ENCODE measurements at places on chromosomes 13 and 19.

GRCh38 chr13:59738921-59739320 is 424.8 kb downstream of the DIAPH3 start:
- no peak overlapping the region for H3K4me3 ChIP-seq
- no peak overlapping the region for H3K27ac ChIP-seq
- H3K36me3 ChIP-seq, result no peaks in the 10 kb centered on the region
- H3K27me3 ChIP-seq, result no peaks in the 10 kb centered on the region
- no peak for DNase-seq

DNA sequence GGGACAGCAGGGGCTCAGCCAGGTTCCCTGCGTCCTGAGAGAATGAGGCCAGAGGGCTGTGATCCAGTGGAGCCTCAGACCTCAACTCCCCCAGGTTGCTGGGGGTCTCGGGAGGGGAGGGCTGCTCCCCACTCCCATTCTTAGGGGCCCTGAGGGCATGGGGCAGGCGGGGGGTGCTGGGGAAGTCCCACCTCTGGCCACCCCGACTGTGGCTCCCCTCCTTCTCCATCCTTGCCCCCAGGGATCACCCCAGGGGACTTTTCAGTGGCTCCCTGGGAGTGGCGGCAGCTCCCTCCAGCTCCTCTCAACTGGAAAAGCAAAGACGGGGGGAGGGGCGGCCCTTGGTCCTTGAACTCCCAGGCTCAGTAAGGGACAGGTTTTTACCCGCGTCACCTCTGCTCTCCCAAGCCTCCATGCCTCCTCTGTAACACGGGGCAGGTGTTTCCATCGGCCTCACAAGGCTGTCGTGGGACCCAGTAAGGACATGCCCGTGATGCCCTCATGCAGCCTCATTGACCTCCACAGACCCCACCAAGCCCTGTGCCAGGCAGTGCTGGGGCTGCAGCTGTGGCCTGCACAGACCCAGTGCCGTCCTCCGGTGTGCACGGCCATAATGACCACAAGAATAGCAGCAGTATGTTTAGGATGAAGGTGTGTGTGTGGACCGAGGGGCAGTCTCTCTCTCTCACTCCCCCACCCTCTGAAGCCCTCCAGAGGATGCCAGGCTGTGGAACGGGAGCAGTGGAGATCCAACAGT is 11.6 kb upstream of the TOMM40 start:
- no peak overlapping the region for H3K4me3 ChIP-seq
- no peak for DNase-seq
- no peaks in the 10 kb centered on the region for H3K27me3 ChIP-seq
- no peak overlapping the region for H3K27ac ChIP-seq
- H3K4me1 ChIP-seq, result no peaks in the 10 kb centered on the region

DNA sequence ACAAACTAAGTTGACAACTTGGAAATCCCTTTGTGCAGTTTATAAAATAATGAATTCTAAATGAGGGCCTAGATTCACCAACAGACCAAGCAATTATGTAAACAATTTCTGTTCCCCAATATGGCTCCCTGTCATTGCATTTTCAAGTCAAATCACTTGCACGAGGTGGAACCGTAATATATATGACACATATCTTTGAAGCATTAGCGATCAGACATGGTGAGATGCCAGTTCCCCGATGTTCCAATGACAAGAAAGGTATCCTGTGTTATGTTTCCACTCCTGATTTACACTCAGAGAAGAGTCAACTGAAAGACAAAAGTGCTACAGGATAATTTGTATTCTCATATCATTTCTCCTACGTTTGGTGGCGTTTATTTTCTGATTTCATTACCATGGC is 108.5 kb upstream of the TDRD3 start:
- DNase-seq, result no peak
- H3K36me3 ChIP-seq, result no peaks in the 10 kb centered on the region
- H3K27me3 ChIP-seq, result no peaks in the 10 kb centered on the region
- H3K4me1 ChIP-seq, result no peaks in the 10 kb centered on the region
- H3K27ac ChIP-seq, result no peak overlapping the region
- no peak overlapping the region for H3K4me3 ChIP-seq

DNA sequence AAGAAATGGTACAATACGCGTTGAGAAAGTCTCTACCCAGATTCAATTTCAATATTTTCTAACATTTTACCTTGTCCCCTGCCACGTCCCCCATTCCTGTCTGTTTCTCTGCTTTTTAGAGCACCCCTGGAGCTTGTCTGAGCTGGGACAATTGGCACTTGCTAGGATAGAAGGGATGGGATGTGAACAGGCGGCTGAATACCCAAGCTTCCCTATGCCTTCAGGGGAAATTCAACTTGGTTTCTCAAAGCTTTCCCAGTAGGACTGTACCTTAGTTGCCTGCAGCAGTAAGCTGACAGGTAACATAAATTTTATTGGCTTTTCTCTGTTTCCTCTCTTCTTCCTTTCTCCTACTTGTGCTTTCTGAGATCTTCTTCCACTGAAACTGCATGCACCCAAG is 1663.3 kb downstream of the EFNB2 start:
- H3K4me1 ChIP-seq, result no peaks in the 10 kb centered on the region
- H3K36me3 ChIP-seq, result no peaks in the 10 kb centered on the region
- no peaks in the 10 kb centered on the region for H3K27me3 ChIP-seq

DNA sequence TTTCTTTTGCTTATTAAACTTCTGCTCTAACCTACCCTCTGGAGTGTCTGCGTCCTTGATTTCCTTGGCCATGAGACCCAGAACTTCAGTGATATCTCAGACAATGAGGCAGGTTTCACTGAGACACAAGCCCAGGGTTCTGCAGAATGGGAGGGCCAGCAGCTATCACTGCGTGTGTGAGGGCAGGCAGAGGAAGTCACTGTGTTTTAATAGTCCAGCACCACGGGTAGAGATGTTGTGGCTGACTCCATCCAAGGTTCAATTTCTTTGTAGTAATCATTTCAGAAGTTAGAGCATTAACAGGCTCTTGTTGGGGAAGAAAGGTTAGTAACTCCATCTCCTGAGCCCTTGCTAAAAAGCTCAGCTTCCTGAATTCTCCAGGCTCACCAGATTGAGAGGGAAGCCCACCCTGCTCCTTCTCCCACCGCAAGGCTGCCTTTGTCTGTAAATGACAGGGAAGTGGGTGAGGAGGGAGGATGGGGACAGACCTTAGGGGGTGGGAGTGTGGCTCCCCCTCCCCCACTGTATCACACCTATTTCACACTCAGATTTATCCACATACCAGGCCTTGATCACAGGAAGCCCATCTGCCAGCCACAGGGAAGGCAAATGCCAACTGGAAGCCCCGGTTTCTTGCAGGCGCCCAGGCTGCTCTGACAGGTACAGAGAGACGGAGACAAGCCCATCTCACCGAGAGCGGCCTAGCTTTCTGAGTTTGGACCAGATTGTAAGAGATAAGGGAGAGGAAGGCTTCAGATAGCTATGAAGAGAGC is 2.1 kb downstream of the C19orf12 start:
- H3K4me1 ChIP-seq, result peaks cover 70% of the 10 kb centered on the region
- H3K27me3 ChIP-seq, result no peaks in the 10 kb centered on the region
- DNase-seq, result no peak
- H3K4me3 ChIP-seq, result no peak overlapping the region
- H3K36me3 ChIP-seq, result no peaks in the 10 kb centered on the region

DNA sequence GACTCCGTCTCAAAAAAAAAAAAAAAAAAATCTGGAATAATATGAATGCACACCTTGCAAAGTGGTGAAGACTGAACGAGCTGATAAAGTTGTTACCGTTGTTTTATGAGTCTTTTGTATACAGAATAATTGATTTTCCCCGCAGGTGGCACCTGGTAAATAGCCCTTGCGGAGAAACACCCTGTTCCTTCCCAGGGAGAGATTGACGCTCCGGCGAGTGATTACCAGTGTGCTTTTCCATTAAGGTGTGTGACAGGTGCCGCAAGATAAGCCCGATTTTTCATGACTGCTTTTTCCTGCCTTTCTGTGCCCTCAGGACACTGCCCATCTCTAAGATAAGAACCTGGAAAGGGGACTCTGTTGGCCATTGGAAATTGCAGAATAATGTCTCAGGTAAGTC is 943 bp downstream of the ZNF302 start:
- no peaks in the 10 kb centered on the region for H3K27me3 ChIP-seq
- DNase-seq, result no peak
- H3K4me3 ChIP-seq, result peak overlapping the region; percentile 66
- peaks cover 48% of the 10 kb centered on the region for H3K36me3 ChIP-seq

GRCh38 chr19:35270381-35270811 is 1.6 kb downstream of the USF2 start:
- H3K4me3 ChIP-seq, result peak overlapping the region; percentile 66
- peaks cover 58% of the 10 kb centered on the region for H3K4me1 ChIP-seq
- no peak for DNase-seq

DNA sequence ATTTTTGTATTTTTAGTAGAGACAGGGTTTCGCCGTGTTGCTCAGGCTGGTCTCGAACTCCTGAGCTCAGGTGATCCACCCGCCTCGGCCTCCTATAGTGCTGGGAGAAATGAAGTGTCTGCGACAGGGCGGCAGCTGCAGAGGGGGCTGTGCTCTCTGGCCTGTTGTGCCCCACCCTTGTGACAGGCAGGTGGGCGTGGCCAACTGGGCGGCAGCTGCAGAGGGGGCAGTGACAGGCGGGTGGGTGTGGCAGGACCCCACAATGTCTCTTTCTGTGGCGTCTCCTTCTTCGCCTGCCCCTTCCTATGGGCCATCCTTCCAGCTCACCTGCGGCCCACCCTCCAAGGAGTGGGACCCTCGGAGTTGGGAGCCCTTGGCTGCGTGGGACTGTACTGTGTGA is 11.8 kb downstream of the STK11 start:
- no peak for DNase-seq
- peaks cover 80% of the 10 kb centered on the region for H3K4me1 ChIP-seq
- peaks cover 17% of the 10 kb centered on the region for H3K36me3 ChIP-seq
- peak overlapping the region; percentile 67 for H3K27ac ChIP-seq
- H3K27me3 ChIP-seq, result no peaks in the 10 kb centered on the region

DNA sequence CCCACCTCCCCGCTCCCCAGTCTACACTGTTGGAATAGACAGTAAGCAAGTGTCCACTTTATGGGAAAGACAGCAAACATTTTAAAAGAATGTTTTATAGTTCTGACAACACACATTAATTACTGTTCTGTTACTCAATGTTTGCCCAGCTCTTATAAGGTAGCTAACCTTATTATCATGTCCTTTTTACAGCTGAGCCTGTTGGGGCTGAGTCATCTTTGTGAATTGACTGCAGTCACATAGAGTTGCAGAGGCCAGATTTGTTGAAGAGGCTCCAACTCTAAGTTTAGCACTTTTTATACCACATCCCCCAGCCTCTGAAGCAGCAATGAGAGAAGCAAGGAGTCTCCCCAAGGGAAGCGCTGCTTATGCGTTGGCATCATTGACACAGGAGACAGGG is 76.2 kb downstream of the C13orf42 start:
- no peaks in the 10 kb centered on the region for H3K36me3 ChIP-seq
- H3K27me3 ChIP-seq, result no peaks in the 10 kb centered on the region
- DNase-seq, result no peak
- H3K4me1 ChIP-seq, result no peaks in the 10 kb centered on the region
- H3K4me3 ChIP-seq, result no peak overlapping the region

GRCh38 chr13:46181840-46182490 is at the start of gene LCP1:
LCP1 (minus strand) TSS chr13:46182177; CDS start chr13:46159662, 22,515 bp downstream.
- no peaks in the 10 kb centered on the region for H3K36me3 ChIP-seq
- no peaks in the 10 kb centered on the region for H3K27me3 ChIP-seq
- no peak within 1 kb of the TSS for H3K27ac ChIP-seq
- peak; percentile 34 for DNase-seq
- H3K4me1 ChIP-seq, result no peaks in the 10 kb centered on the region

GRCh38 chr13:93169980-93170379 is 56.6 kb upstream of the GPC6 start:
- H3K4me1 ChIP-seq, result no peaks in the 10 kb centered on the region
- H3K36me3 ChIP-seq, result no peaks in the 10 kb centered on the region
- H3K27ac ChIP-seq, result no peak overlapping the region

GRCh38 chr13:47215736-47216135 is 318.9 kb upstream of the HTR2A start:
- no peaks in the 10 kb centered on the region for H3K4me1 ChIP-seq
- no peak overlapping the region for H3K27ac ChIP-seq
- H3K36me3 ChIP-seq, result no peaks in the 10 kb centered on the region
- no peaks in the 10 kb centered on the region for H3K27me3 ChIP-seq
- no peak overlapping the region for H3K4me3 ChIP-seq
- no peak for DNase-seq

DNA sequence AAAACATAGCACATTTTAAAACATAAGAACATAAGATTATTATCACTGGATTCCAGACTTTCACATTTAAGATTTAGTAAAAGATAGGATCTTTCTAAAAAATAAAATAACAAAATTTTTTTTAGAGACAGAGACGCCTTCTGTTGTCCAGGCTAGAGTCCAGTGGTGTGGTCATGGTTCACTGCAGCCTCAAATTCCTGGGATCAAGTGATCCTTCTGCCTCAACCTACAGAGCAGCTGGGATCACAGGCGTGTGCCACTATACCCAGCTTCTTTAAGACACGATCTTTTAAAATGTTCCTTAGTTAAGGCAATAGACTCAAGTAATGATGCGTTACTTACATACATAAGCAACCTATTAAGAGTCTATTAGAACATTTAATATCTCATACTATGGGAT is 32.7 kb downstream of the ALG5 start:
- no peaks in the 10 kb centered on the region for H3K27me3 ChIP-seq
- no peak for DNase-seq
- H3K4me1 ChIP-seq, result no peaks in the 10 kb centered on the region

GRCh38 chr19:24141612-24142011 is 54.6 kb downstream of the ZNF254 start:
- H3K27ac ChIP-seq, result no peak overlapping the region
- no peak overlapping the region for H3K4me3 ChIP-seq
- no peak for DNase-seq
- H3K36me3 ChIP-seq, result no peaks in the 10 kb centered on the region
- H3K27me3 ChIP-seq, result no peaks in the 10 kb centered on the region

GRCh38 chr13:57932061-57932460 is 300.5 kb downstream of the PCDH17 start:
- no peaks in the 10 kb centered on the region for H3K27me3 ChIP-seq
- DNase-seq, result no peak
- no peak overlapping the region for H3K27ac ChIP-seq
- H3K4me1 ChIP-seq, result no peaks in the 10 kb centered on the region
